Stomach (tissue), 19 donors: ENCODE measurements at places on chromosomes 16 and 17. TPM values are rescaled to one million over a fixed set of nuclear protein-coding genes. Genes with fewer than 3 reads are reported as not detected.
A peak's percentile ranks its signal among the peaks of the same experiment; 100 is the strongest.

Gene AFMID
- total RNA-seq: 109 TPM

DNA sequence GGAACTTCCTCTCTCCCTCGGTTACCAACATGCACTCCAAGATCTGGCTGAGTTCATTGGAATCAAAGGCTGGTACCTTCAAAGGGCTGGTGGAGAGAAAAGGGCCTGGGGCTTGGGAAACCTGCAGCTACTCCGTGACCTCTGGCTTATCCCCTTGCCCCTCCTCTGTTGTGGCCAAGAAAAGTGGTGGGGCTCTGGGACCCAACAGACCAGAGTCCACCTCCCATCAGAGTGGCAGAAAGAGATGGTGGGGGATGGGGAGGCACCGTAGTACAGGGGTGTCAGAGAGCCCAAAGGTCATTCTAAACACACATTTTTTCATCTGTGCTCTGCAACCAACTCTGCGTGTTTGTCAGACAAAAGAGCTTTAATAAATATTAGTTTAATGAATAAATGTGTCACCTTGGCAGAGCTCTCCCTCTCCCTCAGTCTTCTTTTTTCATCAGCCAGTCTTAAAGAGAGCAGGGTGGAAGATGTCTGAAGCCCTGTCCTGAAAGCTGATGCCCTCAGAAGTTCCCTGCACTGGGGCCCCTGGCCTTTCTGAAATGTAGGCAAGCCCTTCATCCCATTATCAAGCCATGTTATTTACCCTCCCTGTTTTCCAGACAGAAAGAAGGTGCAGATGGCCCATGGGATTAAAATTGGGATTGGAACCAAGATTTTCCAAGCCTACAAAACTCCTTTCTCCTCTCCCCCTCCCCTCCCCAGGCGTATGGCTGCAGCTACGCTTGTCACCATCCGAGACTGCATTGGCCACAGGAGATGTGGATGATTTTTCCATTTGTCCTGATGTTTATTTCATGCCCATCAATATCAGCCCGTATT, 227.3 kb downstream of the CCDC182 start:
- H3K27ac ChIP-seq: no peak overlapping the region
- no peak for DNase-seq
- H3K36me3 ChIP-seq: no peaks in the 10 kb centered on the region
- H3K4me1 ChIP-seq: peaks cover 20% of the 10 kb centered on the region

GRCh38 chr17:13005530-13005929, 12.3 kb downstream of the ELAC2 start:
- H3K36me3 ChIP-seq: peaks cover 100% of the 10 kb centered on the region
- DNase-seq: no peak
- no peaks in the 10 kb centered on the region for H3K4me1 ChIP-seq
- no peaks in the 10 kb centered on the region for H3K27me3 ChIP-seq
- no peak overlapping the region for H3K4me3 ChIP-seq

GRCh38 chr16:65576631-65577030, 454.8 kb upstream of the CDH11 start:
- no peak overlapping the region for H3K4me3 ChIP-seq
- no peaks in the 10 kb centered on the region for H3K27me3 ChIP-seq
- no peaks in the 10 kb centered on the region for H3K4me1 ChIP-seq
- H3K36me3 ChIP-seq: no peaks in the 10 kb centered on the region
- DNase-seq: no peak

DNA sequence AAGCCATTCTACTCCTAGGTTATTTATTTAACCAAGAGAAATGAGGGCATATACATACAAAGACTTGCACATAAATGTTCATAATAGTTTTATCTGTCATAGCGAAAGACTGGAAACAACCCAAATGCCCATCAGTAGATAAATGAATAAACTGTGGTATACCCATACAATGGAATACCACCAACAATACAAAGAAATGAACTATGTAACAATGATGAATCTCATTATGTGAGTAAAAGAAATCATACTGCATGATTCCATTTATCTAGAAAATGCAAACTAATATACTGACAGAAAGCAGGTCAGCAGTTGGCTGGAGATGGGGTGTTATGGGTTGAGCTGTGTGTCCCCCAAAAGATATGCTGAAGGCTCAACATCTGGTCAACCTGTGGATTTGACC, 57.3 kb downstream of the CEP95 start:
- H3K27ac ChIP-seq: no peak overlapping the region
- H3K4me3 ChIP-seq: no peak overlapping the region
- H3K27me3 ChIP-seq: no peaks in the 10 kb centered on the region

DNA sequence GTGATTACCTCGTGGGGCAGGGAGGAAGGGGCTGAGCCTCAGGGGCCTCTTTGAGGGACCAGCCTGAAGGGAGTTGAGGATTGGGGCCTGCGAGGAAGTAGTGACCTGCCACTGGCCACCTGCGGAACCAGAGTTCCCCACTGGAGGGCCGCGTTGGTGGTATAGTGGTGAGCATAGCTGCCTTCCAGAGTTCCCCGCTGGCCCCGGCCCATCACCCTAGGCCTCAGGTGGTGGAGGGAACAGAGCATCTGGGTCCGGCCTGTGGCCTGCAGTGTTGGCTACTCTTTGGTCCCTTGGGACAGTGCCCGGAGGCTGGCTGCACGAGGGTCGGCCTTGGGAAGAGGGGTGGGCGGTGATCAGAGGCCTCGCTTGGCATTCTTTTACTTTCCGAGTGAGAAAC, 20.5 kb downstream of the MGAT5B start:
- H3K4me3 ChIP-seq: no peak overlapping the region
- H3K27me3 ChIP-seq: no peaks in the 10 kb centered on the region
- no peaks in the 10 kb centered on the region for H3K4me1 ChIP-seq
- H3K36me3 ChIP-seq: no peaks in the 10 kb centered on the region

GRCh38 chr16:16025214-16025968, 76.0 kb downstream of the ABCC1 start:
- H3K27me3 ChIP-seq: no peaks in the 10 kb centered on the region
- peak overlapping the region; percentile 61 for H3K27ac ChIP-seq
- H3K36me3 ChIP-seq: peaks cover 2% of the 10 kb centered on the region
- H3K4me3 ChIP-seq: no peak overlapping the region

Gene HES7
- total RNA-seq: not detected

Gene SLC5A11
- not detected for total RNA-seq

GRCh38 chr16:4052096-4052495, 64.1 kb downstream of the ADCY9 start:
- no peaks in the 10 kb centered on the region for H3K36me3 ChIP-seq
- H3K27me3 ChIP-seq: no peaks in the 10 kb centered on the region
- H3K4me1 ChIP-seq: peaks cover 6% of the 10 kb centered on the region
- DNase-seq: no peak
- peak overlapping the region; percentile 84 for H3K27ac ChIP-seq
- no peak overlapping the region for H3K4me3 ChIP-seq

Gene MINK1
- total RNA-seq: 49.1 TPM

- H3K27me3 ChIP-seq: no peaks in the 10 kb centered on the region
- H3K27ac ChIP-seq: no peak overlapping the region
- H3K4me3 ChIP-seq: no peak overlapping the region
- peaks cover 81% of the 10 kb centered on the region for H3K36me3 ChIP-seq
- no peak for DNase-seq
These were observed 11.2 kb downstream of the TPSG1 start for GRCh38 chr16:1213796-1214372.

Gene PLLP
- 190 TPM for total RNA-seq

GRCh38 chr17:16943541-16944333, 28.2 kb downstream of the TNFRSF13B start:
- H3K27ac ChIP-seq: no peak overlapping the region
- H3K4me1 ChIP-seq: no peaks in the 10 kb centered on the region
- DNase-seq: peak; percentile 11
- no peak overlapping the region for H3K4me3 ChIP-seq
- no peaks in the 10 kb centered on the region for H3K36me3 ChIP-seq

- H3K27ac ChIP-seq: no peak overlapping the region
- H3K4me1 ChIP-seq: peaks cover 11% of the 10 kb centered on the region
- no peaks in the 10 kb centered on the region for H3K36me3 ChIP-seq
- no peaks in the 10 kb centered on the region for H3K27me3 ChIP-seq
These were observed 39.4 kb upstream of the CDH5 start for GRCh38 chr16:66326991-66327513.
